Skeletal muscle tissue (tissue), 5 donors: ENCODE measurements at places on chromosomes 7 and 10. TPM values are rescaled to one million over a fixed set of nuclear protein-coding genes. Genes with fewer than 3 reads are reported as not detected.

Gene LRIT1
- not detected for total RNA-seq

Gene FGFBP3
- total RNA-seq = 1.6 TPM

Gene ZNF804B
- not detected for total RNA-seq

Gene NET1
- total RNA-seq = 79.3 TPM

Gene SEPTIN14
- not detected for total RNA-seq

Gene ALOX5
- total RNA-seq = 3.1 TPM

Gene PLEKHS1
- total RNA-seq = 0.52 TPM

Gene CLDN4
- total RNA-seq = not detected
